ENCODE measurements at places on chromosomes 2 and 18. TPM values are rescaled to one million over a fixed set of nuclear protein-coding genes. Genes with fewer than 3 reads are reported as not detected.

The SLC40A1 gene
- total RNA-seq, result 73.1 TPM

The SCN3A gene
- total RNA-seq, result 1.3 TPM

The TSN gene
- 42.7 TPM for total RNA-seq

The INHA gene
- 0.33 TPM for total RNA-seq

The RGPD8 gene
- total RNA-seq, result 12.4 TPM

The CD8B gene
- total RNA-seq, result not detected

The PRSS56 gene
- total RNA-seq, result not detected

The STON1 gene
- total RNA-seq, result 14.4 TPM

The FASTKD1 gene
- 15.1 TPM for total RNA-seq

The ANO7 gene
- 0.83 TPM for total RNA-seq

The PRKAG3 gene
- total RNA-seq, result 0.50 TPM

The GAREM1 gene
- 3.5 TPM for total RNA-seq

The LOXHD1 gene
- not detected for total RNA-seq

The TUBB8B gene
- total RNA-seq, result not detected

The NR4A2 gene
- total RNA-seq, result 0.33 TPM

The RSAD2 gene
- 0.50 TPM for total RNA-seq

The TBR1 gene
- not detected for total RNA-seq

The FMNL2 gene
- 46.4 TPM for total RNA-seq

The ESPNL gene
- total RNA-seq, result 9.8 TPM

The CFAP221 gene
- not detected for total RNA-seq

The SYT4 gene
- not detected for total RNA-seq

The LYPD6B gene
- not detected for total RNA-seq

The LIMS2 gene
- 0.44 TPM for total RNA-seq

The KLF7 gene
- 12.7 TPM for total RNA-seq

The FSHR gene
- not detected for total RNA-seq

The VAMP5 gene
- 35.4 TPM for total RNA-seq

The DAW1 gene
- 0.17 TPM for total RNA-seq

The FNDC4 gene
- total RNA-seq, result 34.7 TPM

The ANKRD30BL gene
- total RNA-seq, result not detected

The HK2 gene
- total RNA-seq, result 19.1 TPM

The FTCDNL1 gene
- total RNA-seq, result 3.3 TPM

The UPP2 gene
- total RNA-seq, result not detected

The TSPYL6 gene
- under 0.01 TPM for total RNA-seq

Data from smooth muscle cell of trachea (primary cell).